Keratinocyte (primary cell): ENCODE measurements at places on chromosomes 5 and 9.

- no peak for DNase-seq
Measured at GRCh38 chr9:87542141-87542540, 44.5 kb downstream of the DAPK1 start.

DNA sequence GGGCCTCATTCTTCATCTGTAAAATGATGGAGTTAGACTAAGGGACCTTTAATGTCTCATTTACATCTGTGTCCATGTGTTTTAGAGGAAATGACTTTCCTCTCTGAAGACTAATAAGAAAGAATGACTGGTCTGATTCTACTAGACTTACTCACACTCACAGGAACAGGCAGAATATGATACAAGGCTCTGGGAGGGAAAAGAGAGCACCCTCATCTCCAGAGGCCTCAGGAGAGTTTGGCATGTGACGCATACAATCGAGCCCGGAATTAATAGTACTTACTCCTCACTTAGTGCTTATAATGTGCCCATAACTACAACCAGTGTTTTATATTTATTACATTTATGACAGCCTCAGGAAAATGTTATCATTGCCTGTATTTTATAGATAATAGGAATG, 608.7 kb downstream of the KCTD16 start:
- DNase-seq: no peak

- DNase-seq: no peak
Measured at GRCh38 chr5:39253196-39253595, 33.8 kb upstream of the FYB1 start.

DNA sequence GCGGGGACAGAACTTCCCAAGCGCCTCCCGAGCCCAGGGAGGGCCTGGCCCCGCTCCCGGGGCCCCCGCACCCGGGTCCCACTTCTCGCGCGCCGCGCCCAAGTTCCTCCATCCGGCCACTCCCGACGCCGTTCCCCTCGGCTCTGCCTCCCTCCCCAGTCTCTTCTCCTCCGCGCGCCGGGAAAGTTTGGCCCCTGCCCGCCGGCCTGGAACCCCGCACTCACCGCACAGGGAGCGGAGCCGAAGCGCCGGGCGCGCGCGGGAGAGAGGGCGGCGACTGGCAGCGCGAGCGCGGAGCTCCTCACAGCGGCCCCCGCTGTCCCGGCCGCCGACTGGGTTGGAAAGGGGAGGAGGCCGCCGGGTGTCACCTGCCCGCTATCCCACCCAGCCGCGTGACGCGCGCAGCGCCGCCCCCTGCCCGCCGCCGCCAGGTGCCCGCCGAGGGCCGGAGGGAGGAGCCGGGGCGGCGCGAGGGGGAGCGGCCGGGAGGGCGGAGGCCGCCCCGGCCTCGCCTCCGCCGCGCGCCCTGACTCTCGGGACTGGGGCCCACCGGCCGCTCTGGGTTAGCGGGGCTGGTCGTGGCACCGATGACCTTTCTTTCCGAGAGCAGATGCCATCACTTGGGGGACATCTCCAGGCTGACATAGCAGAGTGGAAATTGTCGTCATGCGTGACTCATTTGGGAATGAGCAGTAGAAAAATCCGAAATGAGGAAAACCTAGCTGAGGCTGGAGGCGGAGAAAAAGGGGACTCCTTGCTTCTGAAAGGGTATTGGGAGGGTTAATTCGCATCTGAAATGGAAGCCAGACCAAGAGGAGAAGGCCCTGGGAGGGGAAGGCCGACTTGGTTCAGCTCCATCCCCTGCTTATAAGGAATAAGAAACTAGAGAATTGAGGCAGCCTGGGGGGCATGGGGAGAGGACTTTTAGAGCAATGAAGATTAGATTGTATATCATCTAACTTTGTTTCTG, at the start of gene ELOVL7:
ELOVL7 (minus strand) TSS at position 334 of the 970 bp plus-strand sequence. CDS start 56,872 bp downstream, outside the sequence.
- DNase-seq: no peak

DNA sequence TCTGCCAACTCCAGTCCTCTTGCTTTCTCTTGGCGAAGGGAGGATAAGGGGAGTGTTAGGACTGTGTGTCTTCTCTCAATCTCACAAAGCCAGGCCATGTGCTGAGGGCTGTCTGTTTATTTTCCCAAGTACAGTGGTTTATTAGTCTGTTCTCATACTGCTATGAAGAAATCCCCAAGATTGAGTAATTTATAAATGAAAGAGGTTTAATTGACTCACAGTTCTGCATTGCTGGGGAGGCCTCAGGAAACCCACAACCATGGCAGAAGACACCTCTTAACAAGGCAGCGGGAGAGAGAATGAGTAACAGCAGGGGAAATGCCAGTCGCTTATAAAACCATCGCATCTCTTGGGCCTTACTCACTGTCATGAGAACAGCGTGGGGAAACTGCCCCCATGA, 36.2 kb upstream of the CKS2 start:
- peak; percentile 33 for DNase-seq

DNA sequence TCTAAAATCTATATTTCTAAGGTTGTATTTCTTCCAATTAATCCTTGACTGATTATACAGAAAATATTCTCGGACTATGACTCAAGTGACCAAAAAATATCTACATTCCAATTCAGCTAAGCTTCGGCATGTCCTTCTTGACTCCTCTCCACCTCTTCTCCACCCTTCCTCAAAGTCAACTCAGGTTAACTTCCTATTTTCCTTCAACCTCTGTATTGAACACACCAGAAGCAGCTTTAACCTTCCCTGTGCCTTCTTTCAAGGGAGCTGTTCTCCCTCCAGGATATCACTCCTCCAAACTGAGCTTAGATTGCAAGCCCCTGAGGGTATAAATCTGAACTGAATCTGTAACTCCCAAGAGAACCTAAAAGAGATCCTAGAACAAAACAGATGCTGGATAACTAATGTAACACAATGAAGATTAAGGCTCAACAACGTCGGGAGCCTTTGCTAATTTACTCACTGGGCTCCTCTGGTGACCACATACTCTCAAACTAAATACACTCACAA, 1.1 kb downstream of the SLCO4C1 start:
- no peak for DNase-seq
